ENCODE measurements at places on chromosomes 4 and X. TPM values are rescaled to one million over a fixed set of nuclear protein-coding genes. Genes with fewer than 3 reads are reported as not detected.

DNA sequence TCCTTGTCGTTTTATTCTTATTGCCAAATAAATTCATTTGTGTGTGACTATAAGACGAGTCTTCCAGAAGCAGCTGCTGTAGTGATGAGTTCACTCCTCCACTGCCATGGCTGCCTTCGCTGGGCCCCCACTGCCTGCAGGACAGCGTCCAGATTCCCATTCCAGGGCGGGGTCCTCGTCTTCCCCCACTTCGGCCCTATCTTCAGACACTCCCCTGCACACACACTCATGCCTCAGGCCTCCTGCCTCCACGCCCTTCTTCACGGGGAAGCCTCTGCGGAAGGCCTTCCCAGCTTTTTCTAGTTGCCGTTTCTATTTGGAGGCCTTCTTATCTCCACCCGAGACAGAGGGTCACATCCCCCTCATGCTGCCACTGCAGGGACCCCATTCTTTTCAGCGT is 80.4 kb downstream of the SHROOM2 start:
- no peak for ATAC-seq

GRCh38 chrX:65674204-65674893 is 6.9 kb downstream of the MSN start:
- no peak for ATAC-seq

DNA sequence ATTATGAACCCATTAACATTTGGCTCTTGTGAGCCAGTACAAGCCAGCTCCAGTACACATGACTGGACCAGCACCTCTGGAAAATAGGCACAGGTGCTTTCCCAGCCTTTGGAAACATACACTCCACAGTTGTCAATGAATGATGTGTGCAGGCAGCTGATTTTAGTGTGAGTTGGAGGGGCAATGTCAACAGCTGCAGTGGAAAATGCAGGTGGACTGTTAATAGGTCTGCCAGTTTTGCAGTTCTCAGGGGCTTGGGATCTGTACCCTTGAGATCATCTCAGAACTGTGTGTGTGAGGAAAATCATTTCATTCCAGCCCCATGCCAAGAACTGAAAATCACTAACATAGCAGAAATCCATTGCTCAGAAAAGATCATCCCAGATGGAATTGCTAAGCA is 81.7 kb upstream of the CHRDL1 start:
- ATAC-seq: no peak

- no peak for ATAC-seq
Observed at GRCh38 chr4:158906073-158906472, 137.2 kb downstream of the FNIP2 start.

DNA sequence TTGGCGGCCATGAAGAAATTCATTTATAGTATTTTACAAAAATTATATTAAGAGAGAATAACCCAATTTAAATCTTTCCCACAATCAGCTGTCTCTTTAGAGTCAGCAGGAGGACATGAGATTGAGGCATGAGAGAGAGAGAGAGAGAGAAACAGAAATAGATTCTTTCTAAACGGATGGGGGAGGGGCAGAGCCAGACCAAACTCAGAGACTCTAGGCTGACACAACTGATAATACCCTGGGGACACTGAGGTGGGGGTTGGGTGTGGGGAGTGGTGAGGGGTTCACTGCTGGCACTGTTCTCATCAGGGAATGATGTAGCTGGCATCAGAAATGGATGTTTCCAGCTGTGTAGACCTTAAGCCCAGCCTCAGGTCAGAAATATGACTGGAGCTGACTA is 20.5 kb upstream of the HOPX start:
- ATAC-seq: no peak

- peak; percentile 33 for ATAC-seq
Observed at GRCh38 chrX:15903186-15903681, 48.6 kb upstream of the AP1S2 start.

DNA sequence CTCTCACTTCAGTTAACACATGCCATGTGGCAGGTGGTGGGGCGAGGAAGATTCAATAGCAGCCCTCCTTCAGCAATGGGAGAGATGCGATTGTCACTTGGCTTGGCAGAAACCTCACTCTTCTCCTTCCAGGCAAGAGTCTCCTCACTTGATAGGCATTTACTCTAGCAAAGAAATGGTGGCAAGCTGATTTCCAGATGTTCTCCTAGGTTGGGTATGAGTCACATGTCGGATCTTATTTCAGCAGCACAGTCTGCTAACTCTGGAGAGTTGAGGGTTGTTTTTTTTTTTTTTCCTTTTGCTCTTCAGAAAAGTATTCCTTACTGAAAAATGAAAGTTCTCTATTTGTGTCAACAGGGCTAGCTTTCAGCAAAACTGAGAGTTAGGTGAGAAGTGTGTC is 119.5 kb upstream of the CHRDL1 start:
- ATAC-seq: no peak

DNA sequence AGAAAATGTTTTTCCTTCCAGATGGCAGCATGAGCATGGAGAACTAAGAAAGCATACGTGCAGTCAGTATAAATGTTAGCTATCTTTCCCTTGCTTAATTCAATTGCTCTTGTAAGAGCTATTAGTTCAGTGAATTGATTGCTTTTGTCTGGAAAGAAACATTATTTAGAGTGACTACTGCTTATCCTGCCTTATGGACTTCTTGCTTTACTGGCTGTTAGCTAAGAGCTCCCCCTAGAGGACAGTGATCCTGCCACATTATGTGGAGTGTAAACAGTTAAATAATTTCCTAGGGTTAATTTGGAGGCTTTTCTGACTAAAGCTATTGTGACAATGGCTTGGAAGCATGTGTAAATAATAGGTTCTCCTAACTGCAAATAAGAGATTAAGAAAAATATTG is 1402.4 kb downstream of the FAM133A start:
- ATAC-seq: no peak

DNA sequence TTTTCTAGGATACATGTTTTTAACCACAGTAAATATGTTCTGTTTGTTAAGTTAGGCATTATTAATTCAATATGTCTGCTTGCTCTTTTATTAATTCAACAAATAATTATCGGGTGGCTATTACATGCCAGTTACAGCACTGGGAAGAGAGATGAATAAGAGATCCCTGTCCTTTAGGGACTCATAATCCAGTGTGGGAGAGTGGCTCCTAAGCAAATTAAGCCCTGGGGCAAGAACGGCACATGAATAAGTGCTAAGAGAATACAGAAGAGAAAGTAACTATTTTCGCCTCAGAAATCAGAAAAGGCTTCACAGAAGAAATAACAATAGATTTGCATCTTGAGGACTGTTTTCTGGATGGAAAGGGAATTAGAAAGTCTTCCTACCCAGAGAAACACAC is 236.7 kb downstream of the NR3C2 start:
- no peak for ATAC-seq

- ATAC-seq: no peak
Observed at GRCh38 chr4:183409934-183410333, 34.5 kb upstream of the CDKN2AIP start.

DNA sequence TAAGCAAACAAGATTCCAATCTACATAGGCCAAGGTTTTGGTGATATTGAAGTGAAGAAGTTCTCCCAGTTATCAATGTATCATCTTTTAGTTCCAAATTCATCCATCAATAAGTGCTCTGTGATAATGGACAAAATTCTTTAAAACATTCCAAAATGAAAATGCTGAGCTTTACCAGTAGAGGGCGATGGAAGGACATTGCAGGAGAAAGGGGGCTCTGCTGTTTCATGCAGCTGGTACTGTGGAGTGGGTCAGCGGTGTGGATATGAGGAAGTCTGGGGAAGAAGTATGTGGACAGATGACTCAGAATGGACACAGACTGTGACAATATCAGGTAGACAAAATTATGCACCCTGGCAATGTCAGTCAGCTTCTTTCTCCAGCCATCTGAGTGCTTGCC is 46.6 kb upstream of the HS6ST2 start:
- ATAC-seq: no peak

DNA sequence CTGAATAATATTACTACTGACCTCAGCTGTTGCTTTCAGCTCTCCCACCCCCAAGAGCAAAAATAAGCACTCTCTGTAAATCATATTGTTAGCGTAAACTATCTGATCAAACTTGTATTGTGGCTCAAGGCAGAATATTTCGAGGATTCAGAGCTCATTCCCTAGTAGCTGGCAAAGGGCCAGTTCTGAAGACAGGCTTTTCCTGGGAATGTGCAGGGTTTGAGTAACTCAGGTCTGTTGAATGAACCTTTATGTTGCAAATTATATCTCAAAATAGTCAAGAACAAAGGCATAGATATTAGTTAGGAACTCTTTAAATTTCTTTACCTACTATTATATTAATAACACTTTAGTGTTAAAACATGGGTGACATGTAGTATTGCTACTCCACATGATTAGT is 454.9 kb downstream of the CCSER1 start:
- ATAC-seq: no peak

DNA sequence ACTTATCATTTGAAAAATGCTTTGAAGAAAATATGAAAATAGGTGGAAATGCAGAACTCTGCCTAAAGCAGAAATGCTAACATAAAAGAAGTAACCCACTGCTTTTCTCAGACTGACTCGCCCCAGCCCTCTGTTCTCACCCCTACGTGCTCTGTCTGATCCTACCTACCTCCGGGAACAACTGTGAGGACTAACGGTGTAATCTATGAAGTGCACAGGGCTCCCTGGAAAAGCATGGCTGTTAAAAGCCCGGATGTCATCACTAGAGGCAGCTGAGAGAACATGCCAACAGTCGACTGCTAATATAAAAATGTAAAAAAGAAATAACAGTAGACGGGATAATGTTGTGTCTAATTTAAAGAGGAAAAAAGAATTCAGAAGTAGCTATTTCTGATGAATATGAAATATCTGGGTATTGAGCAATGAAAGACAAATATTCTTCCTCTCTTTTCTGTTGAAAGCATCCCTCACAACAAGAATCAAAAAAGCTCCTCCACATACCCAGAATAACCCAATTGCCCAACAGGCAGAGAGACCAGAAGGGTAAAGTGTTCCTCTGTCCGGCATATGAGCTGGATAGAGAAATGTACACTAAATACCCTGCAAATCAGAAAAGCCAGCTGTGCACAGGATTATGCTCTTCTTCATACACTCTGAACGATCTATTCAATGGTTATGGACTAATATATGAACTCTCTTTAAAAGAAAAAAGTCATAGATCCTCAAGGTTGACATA is 130.7 kb downstream of the TSPAN5 start:
- ATAC-seq: no peak

DNA sequence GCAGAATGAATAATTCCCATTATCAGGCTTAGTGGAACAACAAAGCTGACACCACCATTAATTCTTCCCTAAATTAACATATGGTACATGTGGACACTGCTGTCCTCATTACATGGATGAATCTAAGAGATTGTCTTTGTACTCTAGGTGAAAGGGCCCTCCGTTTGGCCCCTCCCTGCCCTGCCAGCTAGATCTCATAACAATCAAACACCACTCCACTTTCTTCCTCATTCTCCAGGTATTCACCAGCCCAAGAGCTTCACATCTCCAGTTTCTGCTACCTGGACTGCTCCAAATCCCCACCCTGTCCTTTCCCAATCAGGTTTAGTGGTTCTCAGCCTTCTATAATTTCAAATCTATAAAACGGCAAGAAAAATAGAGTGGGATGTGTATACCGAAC is 3.8 kb downstream of the HSD17B11 start:
- ATAC-seq: no peak

GRCh38 chr4:2592572-2592971 is 56.1 kb downstream of the FAM193A start:
- no peak for ATAC-seq

GLRA3 gene
- not detected for total RNA-seq

DNA sequence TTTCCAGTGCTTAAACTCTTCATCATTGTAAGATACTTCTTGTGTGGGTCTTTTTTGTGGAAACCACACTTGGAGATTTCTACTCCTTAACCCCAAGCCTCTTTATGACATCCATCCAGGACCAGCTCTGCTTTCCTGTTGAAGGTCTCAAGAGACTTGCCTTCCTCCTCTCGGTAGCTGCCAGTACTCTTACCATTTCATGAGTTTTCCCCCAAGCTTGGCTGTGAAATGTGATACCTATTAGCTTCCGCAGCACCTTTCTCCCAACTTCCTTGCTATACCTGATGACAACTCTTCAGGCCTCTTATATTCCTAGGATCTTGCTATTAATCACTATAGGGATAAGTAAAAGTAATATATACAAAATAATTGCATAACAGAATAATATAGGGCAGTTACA is 1.9 kb upstream of the DCK start:
- ATAC-seq: no peak

DNA sequence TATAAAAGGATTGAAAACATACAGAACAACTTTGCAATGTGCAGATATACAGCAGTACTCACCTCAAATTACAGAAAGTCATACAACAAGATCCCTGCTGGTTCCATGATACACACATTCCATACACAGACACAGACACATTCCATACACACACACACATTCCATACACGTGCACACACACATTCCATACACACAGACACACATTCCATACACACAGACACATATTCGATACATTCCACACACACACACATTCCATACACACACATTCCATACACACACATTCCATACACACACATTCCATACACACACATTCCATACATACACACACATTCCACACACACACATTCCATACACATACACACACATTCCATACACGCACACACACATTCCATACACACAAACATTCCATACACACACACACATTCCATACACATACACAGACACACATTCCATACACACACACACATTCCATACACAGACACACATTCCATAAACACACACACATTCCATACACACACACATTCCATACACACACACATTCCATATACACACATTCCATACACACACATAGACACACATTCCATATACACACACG is 13.7 kb downstream of the LINC00632 start:
- ATAC-seq: no peak

- ATAC-seq: no peak
Observed at GRCh38 chrX:134435894-134436293, 24.1 kb upstream of the HPRT1 start.

- ATAC-seq: no peak
Observed at GRCh38 chr4:6198278-6198677, 2.1 kb downstream of the JAKMIP1 start.

GRCh38 chr4:19650903-19651864 is 600.5 kb upstream of the SLIT2 start:
- no peak for ATAC-seq

DNA sequence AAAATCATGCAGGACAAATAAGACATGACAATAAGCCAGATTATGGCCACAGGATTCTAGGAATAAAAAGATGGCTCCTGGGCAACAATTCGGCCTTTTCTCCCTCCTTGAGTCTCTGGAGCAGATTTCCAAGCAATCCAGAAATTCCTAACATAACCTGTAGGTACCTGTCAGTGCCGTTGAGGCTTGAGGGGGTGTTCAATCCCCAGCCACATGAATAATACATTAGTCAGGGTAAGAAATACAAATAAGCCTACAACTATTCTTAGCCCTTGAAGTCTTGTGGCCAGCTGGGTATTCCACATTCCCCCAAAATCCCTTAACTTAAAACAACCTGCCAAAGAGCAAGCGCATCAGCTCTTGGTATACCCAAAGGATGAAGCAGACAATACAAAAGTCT is 9.7 kb downstream of the CXorf38 start:
- ATAC-seq: no peak

DNA sequence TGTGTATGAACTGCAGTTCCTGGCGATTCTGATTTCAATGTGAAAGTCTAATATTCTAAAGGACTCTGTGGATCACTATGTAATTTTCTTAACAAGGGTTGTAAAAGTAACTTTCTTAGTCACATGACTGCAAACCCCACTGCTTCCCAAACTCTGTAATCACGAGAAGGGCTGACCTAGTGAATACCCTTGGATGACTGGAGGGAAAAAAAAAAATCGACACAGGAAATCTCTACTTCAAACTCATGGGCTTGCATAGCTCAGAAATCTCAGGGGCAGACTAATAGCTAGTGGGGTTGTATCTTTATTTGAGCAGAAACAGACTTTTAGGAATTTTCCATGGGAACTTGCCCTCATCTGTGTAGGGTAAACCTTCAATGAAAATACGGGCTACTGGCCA is 4.8 kb upstream of the MXRA5 start:
- no peak for ATAC-seq

Measured in esophagus mucosa (tissue), 1 donor.